ENCODE measurements at places on chromosomes 4 and X.

DNA sequence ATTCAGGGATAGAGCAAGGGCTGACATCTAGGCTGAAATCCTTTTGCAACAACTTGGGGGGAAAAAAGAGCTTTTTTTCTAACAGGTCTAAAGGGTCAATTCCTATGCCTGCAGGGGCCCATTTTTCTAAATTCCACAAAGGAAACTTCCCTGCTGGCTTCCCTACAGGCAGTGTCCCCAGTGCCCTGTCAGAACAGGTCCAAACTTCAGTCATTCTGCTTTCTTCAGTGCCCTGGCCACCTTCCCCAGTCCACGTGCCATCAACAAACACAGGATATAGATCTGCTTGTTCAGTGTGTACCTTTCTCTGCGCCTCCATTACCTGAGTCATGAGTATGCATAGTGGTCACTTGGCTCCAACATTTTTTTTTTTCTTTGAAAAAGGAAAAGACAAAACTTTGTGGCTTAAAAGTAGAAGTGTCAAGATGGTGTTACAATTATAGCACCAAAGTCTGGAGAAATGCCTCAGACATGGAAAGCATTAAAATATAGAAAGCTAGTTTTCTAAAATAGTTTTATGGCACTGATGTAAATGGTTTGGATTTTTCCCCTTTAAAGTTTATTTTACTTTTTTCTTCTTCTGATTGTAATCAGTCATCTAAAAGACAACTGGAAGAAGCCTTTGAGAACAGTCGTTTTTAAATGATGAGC is 84.0 kb upstream of the JADE1 start:
- no peak for DNase-seq

DNA sequence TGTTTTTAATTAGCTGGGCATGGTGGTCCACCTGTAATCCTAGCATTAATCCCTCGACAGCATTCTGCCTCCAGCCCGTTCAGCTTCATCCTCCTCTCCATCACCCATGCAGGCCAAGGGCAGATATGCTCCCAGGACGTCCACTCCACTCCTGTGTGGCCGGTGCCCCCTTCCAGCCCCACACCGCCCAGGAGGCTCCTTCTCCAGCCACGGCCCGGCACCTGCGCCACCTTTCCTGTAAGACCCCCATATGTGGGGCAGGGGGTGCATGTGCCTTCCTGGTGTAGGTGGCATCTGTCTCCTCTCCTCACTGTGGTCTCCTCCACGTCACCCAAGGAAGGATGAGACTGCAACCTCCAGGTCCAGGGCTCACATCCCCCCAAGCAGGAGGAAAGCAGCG is 57.0 kb upstream of the MXD4 start:
- DNase-seq, result no peak

- no peak for DNase-seq
Observed at GRCh38 chr4:140109292-140109691, 44.7 kb downstream of the MAML3 start.

GRCh38 chr4:89164400-89164799 is 53.1 kb downstream of the TIGD2 start:
- DNase-seq, result no peak

- peak; percentile 90 for DNase-seq
Observed at GRCh38 chrX:131762802-131763234, 218.9 kb downstream of the OR13H1 start.

DNA sequence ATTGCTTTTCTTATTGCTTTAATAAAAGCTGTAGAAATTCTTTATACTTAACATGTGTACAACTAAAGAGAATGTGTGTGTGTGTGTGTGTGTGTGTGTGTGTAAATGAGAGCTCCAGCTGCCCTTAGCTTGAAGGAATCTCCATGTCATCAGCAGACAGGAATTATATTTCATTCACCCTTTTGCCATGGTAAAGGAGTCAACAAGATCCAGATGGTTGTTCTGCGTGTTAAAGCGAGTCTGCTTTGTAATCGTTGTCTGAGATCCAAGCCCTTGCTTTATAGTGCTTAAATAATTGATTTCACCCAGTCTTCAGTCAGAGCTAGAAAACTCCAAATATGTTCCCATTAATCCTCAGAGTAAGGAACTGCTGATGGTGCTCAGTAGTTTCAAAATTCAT is 285.5 kb downstream of the PDGFC start:
- no peak for DNase-seq

DNA sequence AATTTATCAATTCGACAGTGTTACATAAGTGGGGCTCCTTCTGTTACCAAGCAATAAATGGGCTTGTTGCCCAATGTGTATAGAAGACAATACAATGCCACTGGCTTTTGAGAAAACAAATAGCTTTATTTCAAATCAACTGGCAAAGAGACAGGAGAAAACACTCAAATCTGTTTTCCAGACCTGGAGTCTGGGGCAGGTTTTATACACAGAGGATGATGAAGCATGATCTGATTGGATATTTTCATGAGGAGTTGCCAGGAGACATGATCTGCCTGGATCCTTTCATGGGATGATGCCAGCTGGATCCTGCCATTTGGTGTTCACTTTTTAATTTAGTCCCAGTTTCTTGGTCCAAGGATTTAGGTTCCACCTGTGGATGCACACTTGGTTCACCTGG is 287.9 kb downstream of the CXXC4 start:
- no peak for DNase-seq

DNA sequence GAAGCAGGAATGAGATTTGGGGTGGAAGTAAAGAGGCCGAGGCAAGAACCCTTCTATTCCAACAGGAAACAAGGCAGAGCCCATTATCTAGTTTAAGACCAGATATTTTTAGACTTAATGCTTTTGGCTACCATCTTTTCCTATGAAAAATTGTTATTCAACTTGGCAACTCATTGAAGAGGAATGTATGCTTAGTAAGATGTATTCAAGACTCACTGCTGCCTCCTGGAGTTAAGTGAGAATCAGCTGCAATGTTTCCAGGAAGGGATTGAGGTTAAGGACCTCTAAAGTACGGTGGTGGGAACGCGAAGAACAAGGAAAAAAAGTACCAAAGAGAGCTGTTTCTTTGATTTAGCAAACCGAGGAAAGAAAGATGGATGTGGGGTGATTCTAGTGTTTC is 89.1 kb downstream of the RAPGEF2 start:
- DNase-seq, result no peak

GRCh38 chrX:108348525-108348924 is 89.7 kb downstream of the COL4A6 start:
- DNase-seq, result no peak

DNA sequence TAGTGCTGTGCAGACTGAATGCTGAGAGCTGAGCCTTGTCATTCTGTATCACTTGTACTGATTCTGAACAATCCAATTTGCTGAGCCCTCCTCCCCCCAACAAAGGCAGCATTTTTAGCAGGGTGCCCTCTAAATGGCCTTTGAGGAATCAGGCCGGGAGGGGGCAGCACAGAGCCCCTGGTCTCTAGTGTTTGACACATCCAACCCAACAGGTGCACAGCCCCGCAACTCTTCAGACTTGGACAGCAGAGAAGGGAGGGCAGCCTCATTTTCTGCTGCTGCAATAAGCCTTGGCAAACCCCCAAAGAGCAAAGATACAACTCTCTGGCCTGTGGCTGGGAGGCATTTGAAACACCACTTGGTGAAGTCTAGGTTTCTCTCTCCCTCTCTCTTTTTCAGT is 3.4 kb downstream of the ATP1B4 start:
- peak; percentile 9 for DNase-seq

- no peak for DNase-seq
Observed at GRCh38 chr4:165580351-165580905, 201.6 kb downstream of the CPE start.

- DNase-seq, result no peak
Observed at GRCh38 chr4:66095065-66095464, 424.8 kb upstream of the EPHA5 start.

- no peak for DNase-seq
Observed at GRCh38 chr4:40199179-40199670, 2.4 kb downstream of the RHOH start.

- peak; percentile 26 for DNase-seq
Observed at GRCh38 chr4:4866124-4866865, 6.8 kb downstream of the MSX1 start.

DNA sequence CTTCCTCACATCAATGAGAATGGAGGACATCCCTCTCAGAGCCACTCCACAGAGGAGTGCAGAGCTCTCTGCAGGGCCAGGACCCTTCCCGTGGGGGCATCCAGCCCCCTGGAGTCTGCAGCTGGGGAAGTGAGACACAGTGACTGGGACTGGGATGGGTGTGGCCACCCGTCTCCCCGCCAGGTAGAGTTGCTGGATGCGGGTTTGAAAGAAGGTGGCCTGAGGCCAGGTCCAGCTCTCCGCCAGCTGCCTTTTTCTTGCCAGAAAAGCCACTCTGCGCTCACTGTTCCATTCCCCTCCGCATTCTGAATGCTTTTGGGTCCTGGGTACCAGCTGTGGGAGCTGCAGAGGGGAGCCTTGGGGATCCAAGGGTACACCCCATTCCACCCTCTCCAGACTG is 82.6 kb downstream of the ABLIM2 start:
- DNase-seq, result no peak

DNA sequence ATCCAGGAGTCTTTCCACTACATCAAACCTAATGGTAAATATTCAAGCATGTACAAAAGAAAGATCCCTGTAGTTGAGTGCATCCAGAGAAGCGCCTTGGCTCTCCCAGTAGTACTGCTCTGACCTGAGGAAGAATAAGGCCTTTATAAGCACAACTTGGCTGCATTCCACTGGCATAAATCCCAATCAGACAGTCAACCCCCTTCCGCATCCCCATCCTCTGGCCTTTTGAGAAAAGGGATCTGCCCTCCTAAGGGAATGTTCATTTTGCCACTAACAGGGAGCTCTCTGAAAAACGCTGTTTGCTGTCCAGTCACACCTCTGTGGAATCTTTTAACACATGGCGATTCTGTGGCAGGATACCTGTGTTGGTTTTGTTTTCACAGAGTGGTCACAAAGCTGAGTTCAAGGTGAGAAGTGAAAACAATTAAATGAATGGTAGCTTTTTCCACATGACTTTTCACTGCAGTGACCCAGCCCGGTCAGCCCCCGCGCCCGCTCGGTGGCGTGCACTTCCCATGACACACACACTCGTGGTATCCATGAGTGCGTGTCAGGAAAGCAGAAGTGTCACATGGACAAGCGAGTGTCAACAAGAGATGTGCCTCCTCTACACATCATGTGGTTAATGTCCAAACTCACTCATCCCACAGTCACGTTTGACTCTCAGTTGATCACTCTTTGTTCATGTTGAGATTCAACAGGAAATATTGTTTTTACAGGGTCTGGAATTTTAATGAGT is 112.2 kb upstream of the ENPP6 start:
- no peak for DNase-seq
